Stimulated activated naive CD8-positive, alpha-beta T cell treated with anti-CD3 and anti-CD28 coated beads, Interleukin-15, Interleukin-2, amounts not matched to agents 100 U/mL and 50 U/mL, for 24 hours (primary cell): ENCODE measurements at places on chromosomes 1 and 21.

- no peak for DNase-seq
These were observed 393.3 kb downstream of the NPHP4 start for GRCh38 chr1:5598824-5599395.

DNA sequence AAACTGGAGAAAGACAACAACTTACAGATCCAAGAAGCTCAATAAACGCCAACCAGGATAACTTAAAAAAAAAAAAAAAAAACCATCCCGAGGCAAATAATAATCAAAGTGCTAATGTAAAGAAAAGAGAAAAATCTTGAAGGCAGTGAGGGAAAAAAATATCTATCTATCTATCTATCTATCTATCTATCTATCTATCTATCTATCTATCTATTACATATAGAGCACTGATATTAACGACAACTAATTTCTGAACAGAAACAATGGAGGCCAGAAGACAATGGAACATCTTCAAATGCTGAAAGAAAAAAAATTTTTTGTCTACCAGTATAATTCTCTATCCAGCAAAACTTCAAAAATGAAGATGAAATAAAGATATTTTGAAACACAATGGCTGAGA, 18.0 kb downstream of the PACC1 start:
- DNase-seq = no peak

- no peak for DNase-seq
These were observed 72.7 kb upstream of the CNN3 start for GRCh38 chr1:94999456-95000131.

GRCh38 chr1:222073307-222073995, 331.6 kb upstream of the DUSP10 start:
- DNase-seq = no peak

DNA sequence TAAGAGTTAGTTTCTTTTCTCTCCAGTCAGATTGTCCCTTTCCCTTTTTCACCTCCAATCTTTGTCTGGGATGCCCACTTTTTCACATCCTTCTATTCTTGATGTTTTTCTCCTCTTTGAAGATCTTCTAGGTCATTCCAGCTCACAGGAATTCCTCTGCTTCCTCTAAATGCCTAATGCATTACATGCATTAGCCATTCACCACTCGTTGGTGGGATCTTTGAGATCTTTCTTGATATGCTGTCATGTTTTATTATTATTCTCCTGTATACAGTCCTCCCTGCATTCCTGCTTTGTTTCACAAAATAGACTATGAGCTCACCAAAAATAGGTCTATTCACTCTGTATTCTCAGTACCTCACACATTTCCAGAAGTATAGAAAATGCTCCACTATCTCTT, 129.0 kb downstream of the LYPLAL1 start:
- no peak for DNase-seq

GRCh38 chr1:223711173-223711572, 1.2 kb upstream of the CAPN2 start:
- DNase-seq = no peak

GRCh38 chr1:45621895-45622523, 1.8 kb downstream of the CCDC17 start:
- no peak for DNase-seq

DNA sequence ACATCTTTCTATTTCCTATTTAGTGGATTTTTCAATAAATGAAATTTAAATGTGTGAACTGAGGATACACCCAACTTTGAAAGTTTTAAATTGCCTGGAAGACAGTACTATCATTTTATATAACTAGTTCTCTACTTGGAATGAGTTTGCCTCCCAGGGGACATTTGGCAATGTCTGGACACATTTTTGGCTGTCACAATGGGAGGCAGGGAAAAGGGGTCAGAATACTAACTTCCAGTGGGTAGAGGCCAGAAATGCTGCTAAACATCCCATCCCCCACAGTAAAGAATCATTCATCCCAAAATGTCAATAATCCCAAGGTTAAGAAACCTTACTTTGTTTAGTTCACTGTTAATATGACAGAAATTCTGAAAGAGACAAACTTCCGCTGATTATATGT, 13.2 kb upstream of the NRAS start:
- DNase-seq = no peak

GRCh38 chr1:243645281-243645680, 204.8 kb downstream of the AKT3 start:
- no peak for DNase-seq

GRCh38 chr21:18601146-18601545, 197.6 kb upstream of the TMPRSS15 start:
- DNase-seq = no peak

DNA sequence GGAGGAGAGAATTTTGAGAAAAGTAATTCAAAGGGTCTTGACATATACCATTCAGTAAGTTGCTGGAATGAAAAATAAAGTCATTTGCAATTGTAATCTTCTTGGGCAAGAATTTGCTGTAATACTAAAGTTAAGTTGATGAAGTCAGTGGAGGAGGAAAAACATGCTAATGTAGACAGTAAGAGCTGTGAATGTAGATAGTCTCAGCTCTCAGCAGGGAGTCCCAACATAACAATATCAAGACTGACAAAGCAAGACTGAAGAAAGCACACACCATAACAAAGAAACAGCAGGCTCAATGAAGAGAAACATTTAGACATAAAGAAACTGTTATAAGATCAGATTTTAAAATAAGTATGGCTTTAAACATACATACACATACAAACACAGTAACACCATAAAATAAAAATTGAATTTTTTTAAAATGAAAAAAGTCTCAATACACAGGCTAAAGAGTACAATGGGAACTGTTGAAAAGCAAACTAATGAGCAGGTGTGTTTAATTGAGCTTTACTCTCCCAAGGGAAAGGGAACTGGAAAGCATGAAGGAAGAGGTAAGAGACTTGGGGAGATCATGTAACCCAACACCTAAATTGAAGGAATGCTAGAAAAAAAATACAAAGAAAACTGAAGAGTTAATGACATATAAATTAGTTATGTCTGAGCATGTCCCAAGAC, 336.3 kb upstream of the NCAM2 start:
- DNase-seq = no peak

DNA sequence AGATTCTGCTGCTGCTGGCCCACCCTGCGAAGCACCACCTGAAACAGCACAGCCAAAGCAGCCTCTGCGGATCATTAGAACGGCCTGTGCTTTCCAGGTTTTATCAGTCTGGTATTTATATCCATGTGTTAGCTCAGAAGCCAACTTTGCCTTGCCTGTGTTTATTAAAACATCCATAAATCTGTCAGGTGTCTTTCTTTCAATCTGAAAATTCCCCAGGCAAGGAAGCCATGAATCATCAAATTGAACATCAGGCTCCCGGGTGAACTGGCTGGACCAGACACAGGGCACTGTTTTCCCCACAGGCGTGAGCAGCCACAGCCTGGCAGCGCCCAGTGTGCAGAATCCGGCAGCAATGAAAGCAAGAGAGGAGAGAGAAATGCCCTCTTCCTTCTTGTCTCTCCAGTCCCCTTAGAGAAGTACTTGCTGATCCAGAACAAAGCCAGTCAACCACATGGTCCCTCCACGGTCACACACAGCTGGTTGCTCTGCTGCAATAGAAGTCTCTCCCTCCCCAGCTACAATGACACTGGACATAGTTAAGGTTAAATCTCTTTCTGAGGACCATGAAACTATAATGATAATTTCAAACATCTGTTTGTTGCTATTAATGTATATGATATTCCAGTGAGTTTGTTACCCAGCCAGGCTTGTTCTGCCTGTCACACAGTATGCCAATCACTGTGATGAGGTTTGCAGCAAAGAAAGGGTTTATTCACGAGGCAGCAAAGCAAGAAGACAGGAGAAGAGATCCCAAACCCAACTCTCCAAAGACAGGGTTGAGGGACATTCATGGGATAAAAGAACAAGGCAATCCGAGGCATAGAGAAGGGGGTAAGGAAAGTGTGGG, 212.1 kb upstream of the FMN2 start:
- DNase-seq = no peak

DNA sequence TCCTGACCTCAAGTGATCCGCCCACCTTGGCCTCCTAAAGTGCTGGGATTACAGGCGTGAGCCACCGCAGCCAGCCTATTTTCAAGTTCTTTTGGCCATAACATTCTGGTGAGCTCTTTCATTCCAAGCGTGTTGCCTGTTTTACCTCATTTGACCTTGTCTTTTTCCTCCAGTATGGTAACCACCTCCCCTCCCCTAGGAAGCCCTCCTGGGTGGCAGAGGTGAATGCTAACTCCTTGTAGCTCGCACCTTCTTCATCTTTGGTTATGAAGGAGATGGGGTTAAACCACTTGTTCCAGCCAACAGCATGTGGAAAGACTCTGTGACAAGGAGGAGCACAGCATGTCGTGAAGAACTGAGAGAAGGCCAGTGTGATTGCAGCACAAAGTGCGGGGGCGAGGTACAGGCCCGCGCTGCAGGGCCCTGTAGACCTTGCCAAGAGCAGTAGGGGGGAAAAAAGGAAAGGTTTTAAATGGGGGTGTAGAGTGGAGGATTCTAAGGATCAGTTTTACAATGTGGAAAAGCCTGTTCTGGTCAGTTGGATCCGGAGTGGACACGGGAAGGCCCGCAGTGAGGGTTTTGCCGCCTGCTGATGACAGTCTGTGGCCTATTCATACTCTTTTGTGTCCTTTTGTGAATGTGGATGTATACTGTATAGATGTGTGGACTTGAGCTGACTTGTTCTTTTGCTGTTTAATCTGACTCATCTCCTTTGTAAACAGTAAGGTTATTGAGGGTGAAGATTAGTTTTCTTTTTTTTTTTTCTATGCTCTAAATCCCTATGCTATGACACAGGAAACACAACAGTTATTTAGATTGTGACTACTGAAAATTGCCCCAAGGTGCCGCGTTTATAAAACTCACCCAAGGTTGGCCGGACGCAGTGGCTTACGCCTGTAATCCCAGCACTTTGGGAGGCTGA, 7.5 kb upstream of the ZNF436 start:
- DNase-seq = no peak

- DNase-seq = no peak
These were observed 202.5 kb upstream of the RAB4A start for GRCh38 chr1:229068270-229068987.

DNA sequence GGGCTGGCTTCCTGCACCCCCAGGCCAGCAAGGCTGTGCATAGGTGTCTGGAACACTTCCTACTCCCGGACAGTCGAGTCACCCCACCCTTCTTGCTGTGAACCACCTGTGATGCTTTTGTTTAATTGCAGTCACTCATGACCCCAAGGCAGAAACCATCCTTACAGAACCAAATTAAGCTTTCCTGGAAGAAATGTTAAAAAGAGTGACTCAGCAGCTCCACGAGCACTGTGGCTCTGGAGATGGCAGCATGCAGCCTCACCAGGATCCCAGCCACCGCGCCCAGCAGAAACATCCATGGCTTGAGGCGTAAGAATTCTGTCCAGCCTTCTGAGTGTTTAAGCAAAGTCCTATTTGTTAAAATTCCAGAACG, 28.8 kb downstream of the SNAP47 start:
- no peak for DNase-seq

DNA sequence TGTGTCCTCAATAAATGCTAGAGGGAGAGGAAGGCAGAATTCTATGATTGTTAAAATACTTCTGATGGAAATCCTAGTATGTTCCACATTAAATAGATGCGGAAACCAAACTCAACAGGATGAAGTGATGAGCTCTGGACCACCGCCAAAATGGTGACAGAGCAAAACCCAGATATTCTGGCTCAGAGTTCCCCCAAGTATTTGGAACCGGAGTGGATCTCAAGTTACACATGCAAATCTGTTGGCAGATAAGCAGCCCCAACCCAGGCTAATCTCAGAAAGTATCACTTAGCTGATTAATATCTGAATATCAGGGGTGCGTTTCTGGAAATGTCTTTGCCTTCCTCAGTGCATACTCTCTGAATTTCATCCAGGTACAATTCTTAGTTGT, 17.4 kb upstream of the GRHL3 start:
- no peak for DNase-seq

- no peak for DNase-seq
These were observed 515.0 kb downstream of the COL11A1 start for GRCh38 chr1:102593276-102593675.

GRCh38 chr1:1187938-1188337, 14.3 kb downstream of the TTLL10 start:
- DNase-seq = no peak

DNA sequence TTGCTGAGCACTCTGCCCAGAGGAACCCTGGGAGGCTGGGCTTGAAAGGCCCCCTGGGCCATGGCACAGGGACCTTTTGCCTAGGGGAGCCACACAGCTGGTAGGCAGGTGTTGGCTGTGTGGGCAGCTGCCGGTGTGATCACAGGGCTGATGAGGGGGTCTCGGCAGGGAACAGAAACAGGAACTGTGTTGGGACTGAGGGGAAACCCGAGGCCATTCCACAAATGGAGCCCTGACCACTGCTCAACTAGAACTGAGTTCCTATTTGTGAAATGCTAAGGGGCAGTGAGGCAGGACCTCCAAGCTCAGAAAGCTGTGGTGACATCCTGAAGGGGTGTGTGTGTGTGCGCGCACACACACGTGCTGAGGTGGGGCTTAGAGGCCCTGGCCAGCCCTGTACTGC, 6.4 kb upstream of the THEM5 start:
- no peak for DNase-seq

- DNase-seq = no peak
These were observed 441.2 kb downstream of the LRRIQ3 start for GRCh38 chr1:73756817-73757216.

DNA sequence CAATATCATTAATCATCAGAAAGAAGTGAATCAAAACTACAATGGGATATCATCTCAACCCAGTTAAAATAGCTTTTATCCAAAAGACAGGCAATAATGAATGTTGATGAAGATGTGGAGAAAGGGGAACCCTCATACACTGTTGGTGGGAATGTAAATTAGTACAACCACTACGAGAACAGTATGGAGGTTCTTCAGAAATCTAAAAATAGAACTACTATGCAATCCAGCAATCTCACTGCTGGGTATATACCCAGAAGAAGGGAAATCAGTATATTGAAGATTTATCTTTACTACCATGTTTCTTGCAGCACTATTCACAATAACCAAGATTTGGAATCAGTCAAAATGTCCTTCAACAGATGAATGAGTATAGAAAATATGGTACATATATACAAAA, 189.8 kb downstream of the HHIPL2 start:
- DNase-seq = no peak

DNA sequence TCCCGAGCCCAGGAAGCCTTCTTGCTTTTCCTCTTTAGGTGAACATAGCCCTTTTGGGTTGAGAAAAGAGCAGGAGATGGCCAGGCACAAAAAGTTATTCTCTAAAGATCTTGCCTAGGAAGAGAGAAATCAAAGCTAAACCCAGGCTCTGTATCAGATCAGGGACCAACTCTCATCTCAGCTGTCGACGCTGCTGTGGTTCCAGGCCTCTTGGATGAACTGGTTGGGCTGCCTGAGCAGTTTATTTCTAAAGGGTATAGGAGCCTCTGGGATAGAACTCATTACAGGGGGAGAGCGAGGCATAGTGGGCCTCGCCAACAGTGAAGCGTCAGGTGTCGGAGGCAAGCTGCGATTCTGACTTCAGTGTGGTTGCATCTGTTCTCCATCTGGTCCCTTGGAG, 82.6 kb upstream of the F3 start:
- DNase-seq = no peak

- DNase-seq = no peak
These were observed 133.7 kb downstream of the COQ8A start for GRCh38 chr1:227073786-227074185.

GRCh38 chr1:225527575-225527974, 99.7 kb upstream of the LBR start:
- no peak for DNase-seq
